ENCODE measurements at places on chromosomes 12 and 14.
A peak's percentile ranks its signal among the peaks of the same experiment; 100 is the strongest.

- no peak for DNase-seq
Measured at GRCh38 chr12:8780389-8780788, 42.0 kb upstream of the A2ML1 start.

GRCh38 chr12:14283489-14284144 lies 81.9 kb upstream of the ATF7IP start:
- DNase-seq, result no peak

GRCh38 chr12:8088574-8088973 lies 6.5 kb downstream of the NECAP1 start:
- DNase-seq, result peak; percentile 6

GRCh38 chr12:52907092-52907810 lies 2.4 kb upstream of the KRT8 start:
- no peak for DNase-seq

- no peak for DNase-seq
Measured at GRCh38 chr14:25048170-25049016, 1.6 kb downstream of the STXBP6 start.

- no peak for DNase-seq
Measured at GRCh38 chr14:56806760-56807159, 3.5 kb downstream of the OTX2 start.

DNA sequence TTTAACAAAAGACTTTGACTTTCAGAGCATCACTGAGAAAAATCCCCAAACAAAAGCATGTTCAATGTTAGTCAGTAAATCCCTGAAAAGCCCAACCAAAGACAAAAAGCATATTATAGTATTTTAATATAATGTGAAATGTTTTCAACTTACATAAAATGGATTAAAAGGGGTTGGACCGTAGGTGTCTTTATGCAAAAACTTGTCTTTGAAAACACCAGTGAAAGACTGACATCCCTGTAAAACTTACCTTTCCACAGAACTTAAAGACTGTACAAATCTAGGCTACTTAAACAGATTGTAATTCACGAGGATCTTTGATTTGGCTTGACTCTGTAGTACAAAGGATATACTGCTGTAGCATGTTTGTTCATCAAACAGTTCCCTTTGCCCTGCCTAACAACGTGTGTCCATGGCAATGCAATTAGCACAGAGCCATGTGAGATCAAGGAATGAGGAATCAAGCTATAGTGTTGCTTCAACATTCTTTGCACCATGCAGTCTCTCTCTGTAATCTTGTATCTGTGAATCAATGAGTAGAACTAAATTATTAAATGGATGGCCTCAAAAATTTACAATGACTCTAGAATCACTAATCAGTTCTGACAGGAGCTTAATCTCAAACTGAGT lies 138.5 kb upstream of the SYT1 start:
- DNase-seq, result no peak

DNA sequence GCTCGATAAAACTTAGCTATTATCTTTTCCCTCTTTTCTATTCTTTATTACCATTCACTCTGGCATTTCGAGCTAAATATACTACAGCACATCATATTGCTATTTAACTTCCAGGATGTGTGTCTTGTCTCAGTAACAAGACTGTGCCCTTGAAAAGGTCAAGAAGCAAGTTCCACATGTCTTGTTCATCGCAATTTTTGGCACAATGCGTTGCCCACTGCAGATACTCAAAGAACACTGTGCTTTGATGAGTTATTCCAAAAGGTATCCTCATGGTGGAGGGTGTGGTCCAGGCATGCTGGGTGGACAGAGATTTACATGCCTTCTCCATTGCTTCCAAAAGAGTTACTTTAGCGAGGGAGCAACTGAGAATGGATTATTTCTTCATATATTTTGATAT lies 6.6 kb downstream of the E2F7 start:
- DNase-seq, result no peak

DNA sequence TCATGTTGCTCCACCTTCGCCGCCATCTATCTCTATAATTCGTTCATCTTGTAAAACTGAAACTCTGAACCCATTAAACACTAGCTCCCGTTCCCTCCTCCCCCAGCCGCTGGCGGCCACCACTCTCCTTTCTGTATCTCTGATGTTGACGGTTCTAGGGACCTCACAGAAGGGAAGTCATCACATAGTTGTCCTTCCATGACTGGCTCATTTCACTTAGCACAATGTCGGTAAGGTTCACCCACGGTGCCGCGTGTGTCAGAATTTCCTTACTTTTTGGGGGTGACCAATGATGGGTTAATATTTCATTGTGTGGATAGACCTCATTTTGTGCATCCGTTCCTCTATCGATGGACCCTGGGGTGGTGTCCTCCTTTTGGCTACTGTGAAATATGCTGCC lies 2.0 kb upstream of the CACNA2D4 start:
- DNase-seq, result no peak

GRCh38 chr12:127125607-127126259 lies 1141.2 kb upstream of the TMEM132C start:
- DNase-seq, result no peak

GRCh38 chr12:62632411-62632918 lies 165.8 kb downstream of the MON2 start:
- no peak for DNase-seq

DNA sequence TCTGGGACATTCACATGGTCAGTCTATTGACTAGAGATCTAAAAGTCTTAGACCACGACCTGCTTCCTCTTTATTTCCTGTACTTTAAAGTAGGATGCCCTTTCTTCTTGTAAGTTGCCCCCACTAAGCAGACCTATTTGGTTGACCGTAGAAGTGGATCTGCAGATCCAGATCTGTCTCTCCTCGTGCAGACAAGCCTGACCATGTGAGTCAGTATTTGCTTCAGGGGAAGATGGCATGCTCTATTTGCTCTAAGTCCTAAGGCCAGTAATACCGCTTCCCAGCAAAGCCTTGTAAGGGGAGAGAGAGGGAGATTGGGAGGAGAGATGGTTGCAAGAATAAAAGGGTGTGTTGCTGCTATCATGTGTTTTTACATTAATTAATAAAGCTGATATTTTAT lies 46.8 kb downstream of the KCNC2 start:
- no peak for DNase-seq

- peak; percentile 3 for DNase-seq
Measured at GRCh38 chr12:98741196-98741555, 96.1 kb downstream of the APAF1 start.

- DNase-seq, result no peak
Measured at GRCh38 chr14:75190023-75190422, 13.6 kb upstream of the TMED10 start.

DNA sequence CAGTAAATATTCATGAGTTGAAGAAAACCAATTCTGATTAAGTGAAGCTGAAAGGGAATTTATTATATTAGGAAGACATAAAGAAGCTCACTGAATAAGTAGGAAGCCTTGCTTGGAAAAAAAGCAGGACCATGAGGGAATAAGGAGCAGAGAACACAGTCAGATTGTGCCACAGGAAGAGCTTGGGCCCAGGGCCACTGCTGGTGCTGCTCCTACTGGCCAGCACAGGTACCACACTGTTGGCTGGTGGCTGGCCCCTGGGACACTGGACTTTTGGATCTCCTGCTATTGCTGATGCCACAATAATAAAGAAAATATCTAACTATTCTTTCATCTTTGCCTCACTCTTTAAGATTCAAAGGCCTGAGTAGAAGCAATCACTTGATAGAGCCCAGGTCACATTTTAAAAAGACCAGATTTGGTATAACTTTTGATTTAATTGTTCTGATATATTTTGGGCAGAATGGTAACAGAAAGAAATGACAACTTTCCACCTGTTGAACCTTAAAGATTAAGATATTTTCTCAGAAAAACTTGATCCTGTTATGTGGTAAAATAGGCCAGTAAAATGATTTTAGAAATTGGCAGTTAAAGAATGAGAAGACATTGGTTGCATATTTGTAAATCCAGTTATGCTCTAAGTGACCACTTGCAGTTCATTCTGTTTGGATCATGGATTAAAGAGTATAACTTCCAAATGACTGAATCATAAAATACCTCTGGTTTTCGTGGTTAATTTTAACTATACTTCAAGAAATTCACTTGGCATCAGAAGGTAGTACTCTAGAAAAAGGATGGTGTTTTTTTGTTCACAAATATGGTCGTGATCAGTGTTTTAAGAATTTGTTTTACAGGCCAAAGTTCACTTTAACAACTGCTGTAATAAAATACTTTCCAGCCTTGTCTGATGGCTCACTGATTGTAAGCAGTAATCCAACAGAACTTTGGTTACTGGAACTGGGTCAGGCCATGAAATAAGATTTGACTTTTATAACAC lies 68.3 kb downstream of the DERA start:
- DNase-seq, result no peak

GRCh38 chr14:22418631-22419030 lies 170.4 kb downstream of the DAD1 start:
- no peak for DNase-seq

DNA sequence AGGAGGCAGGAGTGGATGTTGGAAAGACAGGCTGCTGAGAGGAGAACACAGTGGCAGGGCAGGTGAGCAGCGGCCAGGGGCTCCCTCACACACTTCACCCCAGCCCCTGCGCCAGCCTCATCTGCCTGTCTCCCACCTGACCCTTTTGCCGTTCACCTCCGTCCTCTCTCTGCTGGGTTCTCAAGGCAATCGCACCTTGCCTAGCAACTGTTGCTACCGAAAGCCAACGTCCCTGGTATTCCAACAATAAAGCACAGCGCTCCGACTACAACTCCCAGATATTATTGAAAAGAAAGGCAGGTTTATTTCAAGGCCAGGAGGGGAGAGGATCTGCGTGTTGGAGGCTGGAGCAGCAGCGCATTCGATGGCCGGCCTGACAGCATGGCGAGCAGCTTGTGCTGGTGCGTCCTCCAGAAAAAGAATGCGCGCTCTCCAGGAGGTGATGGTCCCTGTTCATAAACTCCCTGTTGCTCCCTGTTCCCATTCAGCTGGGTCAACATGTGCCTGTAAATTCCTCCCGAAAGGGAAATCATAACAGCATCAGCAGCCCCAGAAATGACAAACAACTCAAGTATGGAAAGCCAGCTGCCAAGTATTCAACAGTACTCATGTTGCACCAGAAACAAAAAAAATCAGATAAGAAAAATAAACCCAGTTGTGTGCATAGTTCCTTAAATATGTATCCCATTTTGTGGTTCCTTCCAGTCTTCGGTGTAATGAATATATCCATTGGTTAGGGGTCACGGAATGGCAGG lies 153.0 kb upstream of the DIO3 start:
- no peak for DNase-seq

DNA sequence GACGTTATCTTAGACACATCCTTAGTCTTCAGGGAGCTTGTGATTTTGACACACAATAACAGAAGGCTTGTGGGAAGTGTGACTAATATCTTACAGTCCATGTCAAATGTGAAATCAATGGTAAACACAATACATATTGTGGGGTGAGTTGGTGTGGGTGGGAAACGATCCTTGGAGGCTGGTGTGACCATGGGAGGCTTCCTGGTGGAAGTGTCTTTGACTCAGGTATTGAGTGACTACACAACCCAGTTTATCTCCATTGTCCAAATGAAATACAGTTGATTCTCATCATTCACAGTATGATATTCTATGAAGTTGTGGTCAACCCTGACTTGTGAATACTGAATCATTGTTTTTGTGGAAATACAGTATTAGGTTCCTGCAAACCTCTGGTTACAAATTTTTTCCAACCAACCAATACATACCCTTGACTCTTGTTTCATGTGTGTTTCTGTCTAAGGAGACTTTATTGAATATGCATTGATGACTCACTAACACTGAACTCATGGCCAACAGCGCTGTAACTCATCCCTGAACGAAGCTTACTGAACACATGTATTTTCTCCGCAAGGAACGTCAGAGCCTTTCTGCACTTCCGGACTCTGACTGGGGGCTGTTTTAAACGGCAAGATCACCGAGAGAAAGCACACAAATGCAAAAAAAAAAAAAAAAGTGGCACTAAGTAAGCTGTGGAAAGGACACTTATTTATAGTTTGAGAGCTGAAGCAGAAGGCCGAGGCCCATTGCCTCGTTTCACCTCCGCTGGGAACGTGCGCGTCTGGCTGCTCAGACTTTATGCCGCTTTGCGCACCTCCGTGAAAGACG lies 59.0 kb downstream of the CLMN start:
- DNase-seq, result no peak

- no peak for DNase-seq
Measured at GRCh38 chr14:60632777-60633176, 16.5 kb downstream of the SIX1 start.

DNA sequence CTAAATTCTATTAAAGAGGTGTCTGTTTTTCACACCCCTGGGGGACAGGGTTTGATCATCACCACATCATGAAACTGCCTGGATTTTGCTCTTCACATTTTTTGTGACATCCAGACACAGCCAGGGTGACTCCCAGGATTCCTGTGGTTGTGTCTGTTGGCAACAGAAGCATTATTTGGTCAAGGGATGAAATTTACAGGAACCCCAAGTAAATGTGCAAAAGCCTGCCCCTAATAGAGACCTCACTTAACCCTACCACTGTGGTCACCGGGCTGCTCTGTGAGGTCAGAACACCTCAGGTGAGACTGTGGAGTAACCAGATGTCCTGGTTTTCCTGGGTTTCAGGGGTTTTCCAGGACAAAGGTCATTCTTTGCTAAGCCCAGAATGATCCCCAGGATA lies 103.8 kb downstream of the DAD1 start:
- no peak for DNase-seq

GRCh38 chr12:9027161-9028059 lies 38.1 kb downstream of the KLRG1 start:
- DNase-seq, result no peak

GRCh38 chr14:70665448-70666360 lies 24.0 kb downstream of the TTC9 start:
- no peak for DNase-seq

- no peak for DNase-seq
Measured at GRCh38 chr14:74919421-74920165, 3.5 kb downstream of the RPS6KL1 start.
